ENCODE measurements at places on chromosomes 4 and X.

- no peak overlapping the region for H3K27ac ChIP-seq
- no peak for DNase-seq
- H3K4me3 ChIP-seq, result no peak overlapping the region
- no peaks in the 10 kb centered on the region for H3K27me3 ChIP-seq
These were observed 25.4 kb downstream of the COL4A6 start for GRCh38 chrX:108412783-108413182.

DNA sequence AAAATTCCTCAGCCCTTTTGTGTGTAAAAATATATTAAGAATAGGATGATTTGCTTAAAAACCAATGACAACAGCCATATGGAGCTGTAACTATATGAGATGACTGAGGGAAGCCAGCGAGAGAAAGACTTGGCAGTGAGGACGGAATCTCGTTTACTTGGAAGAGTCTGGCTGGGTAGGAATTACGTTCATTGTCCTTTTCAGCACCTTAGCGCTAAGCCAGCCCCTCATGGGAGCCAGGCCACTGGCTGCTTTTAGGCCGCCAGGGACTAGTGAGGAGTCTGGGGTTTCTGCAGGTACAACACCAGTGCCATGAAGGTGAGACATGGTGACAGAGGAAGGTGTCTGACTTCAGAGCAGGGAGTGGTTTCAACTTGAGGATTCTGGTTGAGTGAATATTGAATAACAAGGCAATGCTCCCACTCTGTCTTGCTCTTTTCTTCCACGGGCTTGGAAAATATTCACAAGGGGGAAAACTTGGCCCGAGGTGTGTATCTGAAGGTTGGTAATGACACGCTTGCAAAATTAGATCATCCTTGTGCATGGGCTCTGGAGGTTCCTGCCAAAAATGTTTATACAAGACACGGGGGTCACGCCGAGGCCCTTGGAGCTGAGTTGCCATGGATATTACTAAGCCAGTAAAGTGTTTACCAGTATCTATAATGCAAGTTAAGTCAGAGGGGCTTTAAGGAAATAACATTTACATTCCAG is 17.4 kb downstream of the KLF3 start:
- H3K27me3 ChIP-seq, result no peaks in the 10 kb centered on the region
- no peak overlapping the region for H3K4me3 ChIP-seq
- no peak overlapping the region for H3K27ac ChIP-seq
- H3K4me1 ChIP-seq, result peaks cover 10% of the 10 kb centered on the region
- no peak for DNase-seq

- no peak overlapping the region for H3K4me3 ChIP-seq
- H3K27me3 ChIP-seq, result peaks cover 5% of the 10 kb centered on the region
- no peaks in the 10 kb centered on the region for H3K36me3 ChIP-seq
- peaks cover 3% of the 10 kb centered on the region for H3K4me1 ChIP-seq
- DNase-seq, result no peak
These were observed 144.9 kb downstream of the C4orf33 start for GRCh38 chr4:129240816-129241215.

DNA sequence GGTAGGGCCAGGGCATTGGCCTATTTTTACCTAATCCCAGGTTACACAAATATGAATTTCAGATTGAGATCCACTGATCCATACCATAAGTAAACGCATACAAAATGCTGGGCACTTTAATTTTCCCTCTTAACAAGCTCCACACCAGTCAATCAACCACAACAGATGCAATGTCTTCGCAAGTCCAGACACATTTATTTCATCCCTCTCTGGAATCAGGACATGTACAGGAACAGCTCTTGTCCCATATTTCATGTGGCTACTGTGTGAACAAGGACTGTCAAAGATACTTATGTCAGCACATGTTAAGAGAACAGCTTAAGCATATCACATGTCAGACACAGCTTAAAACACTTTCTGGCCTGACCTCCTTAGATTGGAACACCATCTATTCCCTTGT is 145.9 kb downstream of the PPP3CA start:
- H3K27ac ChIP-seq, result peak overlapping the region; percentile 60
- H3K4me3 ChIP-seq, result no peak overlapping the region
- peaks cover 52% of the 10 kb centered on the region for H3K4me1 ChIP-seq
- peaks cover under 1% of the 10 kb centered on the region for H3K36me3 ChIP-seq
- H3K27me3 ChIP-seq, result no peaks in the 10 kb centered on the region

GRCh38 chr4:118983831-118984230 is 95.2 kb downstream of the SYNPO2 start:
- H3K27me3 ChIP-seq, result peaks cover 6% of the 10 kb centered on the region
- H3K4me3 ChIP-seq, result no peak overlapping the region
